ENCODE measurements at places on chromosomes 12 and 14.
A peak's percentile ranks its signal among the peaks of the same experiment; 100 is the strongest.

DNA sequence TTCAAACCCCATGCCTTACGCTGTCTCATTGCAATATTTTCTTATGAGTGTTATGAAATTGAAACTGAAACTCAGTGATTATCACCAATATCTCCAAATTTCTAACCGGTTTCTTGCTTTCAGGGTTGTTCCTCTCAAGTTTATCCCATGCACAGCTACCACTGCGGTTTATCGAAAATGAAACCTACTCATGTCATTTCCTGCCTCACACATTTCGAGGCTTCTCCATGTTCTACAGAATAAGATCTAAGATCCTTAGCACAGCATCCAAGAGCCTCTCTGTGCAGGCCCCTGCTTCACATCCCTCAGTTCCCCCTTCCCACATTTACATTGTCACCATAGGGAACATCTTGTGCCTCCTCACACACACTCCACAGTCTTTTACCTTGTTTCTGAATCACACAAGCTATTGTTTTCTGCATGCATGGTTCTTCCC, 45.5 kb upstream of the FAR2 start:
- DNase-seq = peak; percentile 48

DNA sequence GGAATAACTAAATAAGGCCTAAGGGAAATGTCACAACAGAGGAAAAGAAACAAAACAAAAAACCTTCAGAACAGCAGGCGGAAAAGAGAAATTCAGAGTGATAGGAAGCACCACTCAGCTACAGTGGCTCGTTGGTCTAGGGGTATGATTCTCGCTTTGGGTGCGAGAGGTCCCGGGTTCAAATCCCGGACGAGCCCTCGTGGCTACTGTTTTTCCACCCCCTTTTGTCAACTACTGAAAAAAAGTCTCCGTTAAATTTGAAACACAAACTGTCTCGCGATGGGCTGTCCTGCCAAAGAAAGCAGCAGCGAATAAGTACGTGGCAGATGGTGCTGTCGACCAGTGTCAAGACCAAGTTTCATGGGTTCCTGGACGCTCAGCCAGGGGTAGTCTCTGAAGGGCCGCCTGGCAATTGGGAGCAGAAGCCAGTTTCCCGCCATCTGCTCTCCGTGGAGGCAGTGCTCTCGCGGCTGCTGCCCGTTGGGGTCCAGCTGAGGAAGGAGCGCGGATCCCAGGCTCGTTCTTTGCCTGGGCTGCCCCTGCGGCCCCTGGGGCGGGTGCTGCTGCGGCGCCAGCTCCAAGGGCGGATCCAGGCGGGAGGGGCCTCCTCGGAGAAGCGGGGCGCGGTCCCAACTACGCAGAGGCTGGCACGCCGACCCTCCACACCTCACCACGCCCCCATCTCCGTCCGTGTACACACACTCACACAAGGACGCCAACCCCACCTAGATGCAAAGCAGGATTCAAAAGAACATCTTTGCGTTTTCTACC, at the start of gene RNASE4:
Gene RNASE4, plus strand, starts transcription at position 670 of the 771 bp plus-strand sequence. CDS start 14,812 bp downstream, outside the sequence.
- DNase-seq = peak; percentile 83

- DNase-seq = no peak
Measured at GRCh38 chr14:73991092-73991491, 28.0 kb downstream of the ENTPD5 start.

DNA sequence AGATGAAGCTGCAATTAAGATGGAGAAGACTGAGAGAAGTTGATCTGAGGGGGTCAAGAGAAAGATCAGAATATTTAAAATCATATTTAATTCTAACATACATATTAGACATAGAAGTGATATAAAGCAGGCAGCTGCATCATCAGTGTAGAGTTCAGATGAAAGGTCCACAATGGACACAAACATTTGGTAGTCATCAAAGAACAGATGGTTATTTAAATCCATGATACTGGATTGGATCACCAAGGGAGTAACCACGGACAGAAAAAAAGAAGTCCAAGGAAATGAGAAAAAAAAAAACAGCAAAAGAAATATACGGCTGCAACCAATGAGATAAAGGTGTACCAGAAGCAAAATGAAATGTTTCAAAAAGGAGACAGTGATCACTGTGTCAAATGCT, 20.1 kb downstream of the NOVA1 start:
- DNase-seq = no peak

GRCh38 chr12:94427501-94428381, 31.9 kb downstream of the CEP83 start:
- no peak for DNase-seq

- DNase-seq = no peak
Measured at GRCh38 chr12:108616359-108616758, 17.3 kb downstream of the SELPLG start.

DNA sequence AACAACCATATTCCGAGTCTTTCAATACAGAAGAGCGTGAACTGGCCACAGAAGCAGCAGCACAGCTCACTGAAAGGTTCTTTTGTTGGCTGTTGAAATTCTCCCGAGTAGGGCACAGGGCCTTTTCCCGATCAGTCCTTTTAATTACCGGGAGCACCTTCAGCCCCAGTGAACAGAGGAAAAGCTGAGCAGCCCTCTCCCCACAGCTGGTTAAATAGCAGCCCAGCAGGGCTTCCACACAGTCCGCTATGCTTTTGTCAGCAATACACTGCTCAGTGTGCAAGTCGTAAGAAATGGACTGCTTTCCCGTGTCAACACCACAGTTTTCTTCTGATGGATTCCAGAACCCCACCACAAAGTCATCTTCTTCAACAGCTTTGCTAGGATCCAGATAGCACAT, 61.3 kb downstream of the DICER1 start:
- DNase-seq = no peak

GRCh38 chr14:101964297-101965180, at the start of gene DYNC1H1:
Gene DYNC1H1, plus strand, starts transcription at chr14:101964573. Its CDS starts 119 bp downstream, at chr14:101964692.
- DNase-seq = peak; percentile 92

GRCh38 chr12:82474181-82474797, 116.0 kb downstream of the METTL25 start:
- no peak for DNase-seq

GRCh38 chr12:51219322-51219721, 1.5 kb upstream of the POU6F1 start:
- no peak for DNase-seq

GRCh38 chr12:51188359-51189051, 15.6 kb upstream of the TFCP2 start:
- DNase-seq = no peak

DNA sequence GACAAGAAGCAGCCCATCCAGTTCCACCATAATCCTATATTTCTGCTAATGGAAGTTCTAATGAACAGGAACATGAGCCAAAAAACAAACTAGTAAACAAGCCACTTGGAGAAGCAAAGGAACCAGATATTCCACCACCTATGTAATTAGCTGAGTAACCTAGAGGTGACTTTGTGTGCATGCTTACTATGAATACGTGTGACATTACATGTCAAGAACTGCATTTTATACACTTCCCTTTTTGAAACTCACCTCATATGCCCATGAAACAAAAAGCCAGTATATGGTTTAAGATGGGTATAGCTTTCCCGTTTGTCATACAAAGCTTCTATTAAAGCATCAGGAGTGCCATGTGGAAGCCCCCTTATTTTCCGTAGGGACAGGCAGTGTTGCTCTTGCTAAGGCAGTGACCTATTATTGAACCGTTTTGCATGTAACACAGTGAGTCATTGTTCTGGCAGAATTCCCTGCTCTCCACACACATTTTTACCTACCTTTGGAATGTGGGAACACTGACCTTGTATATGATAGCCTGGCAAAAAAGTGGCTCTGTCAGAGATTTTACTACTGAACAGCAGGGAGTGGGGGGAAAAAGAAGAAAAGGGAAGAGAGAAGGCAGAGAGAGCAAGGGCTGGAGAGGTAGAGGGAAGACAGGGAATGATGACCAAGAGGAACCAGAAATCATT, 34.8 kb upstream of the FRMD6 start:
- DNase-seq = no peak

GRCh38 chr14:51139121-51139681, 44.3 kb upstream of the TRIM9 start:
- DNase-seq = no peak
